ENCODE measurements at places on chromosomes 16 and 17.
A peak's percentile ranks its signal among the peaks of the same experiment; 100 is the strongest.

GRCh38 chr17:30848021-30848420, 16.3 kb downstream of the ATAD5 start:
- no peak for DNase-seq

DNA sequence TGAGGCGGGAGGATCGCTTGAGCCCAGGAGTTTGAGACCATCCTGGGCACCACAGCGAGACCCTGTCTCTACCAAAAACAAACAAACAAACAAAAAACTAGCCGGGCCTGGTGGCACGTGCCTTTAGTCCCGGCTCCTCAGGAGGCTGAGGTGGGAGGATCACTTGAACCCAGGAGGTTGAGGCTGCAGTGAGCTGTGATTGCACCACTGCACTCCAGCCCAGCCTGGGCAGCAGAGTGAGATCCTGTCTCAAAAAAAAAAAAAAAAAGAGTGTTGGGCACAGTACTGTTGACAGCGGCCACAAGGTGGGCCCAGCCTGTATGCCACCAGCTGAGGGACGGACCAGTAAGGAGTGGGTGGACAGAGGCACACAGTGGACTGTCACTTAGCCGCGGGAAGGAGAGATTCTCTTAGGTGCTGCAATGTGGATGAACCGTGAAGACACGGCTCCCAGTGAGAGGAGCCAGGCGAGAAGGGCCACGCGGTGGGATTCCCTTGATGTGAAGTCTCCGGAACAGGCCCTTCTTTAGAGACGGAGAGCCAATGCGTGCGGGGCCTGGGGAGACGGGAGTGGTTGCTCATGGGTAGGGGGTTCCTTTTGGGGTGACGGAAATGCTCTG, 31.1 kb downstream of the GSE1 start:
- DNase-seq, result no peak

DNA sequence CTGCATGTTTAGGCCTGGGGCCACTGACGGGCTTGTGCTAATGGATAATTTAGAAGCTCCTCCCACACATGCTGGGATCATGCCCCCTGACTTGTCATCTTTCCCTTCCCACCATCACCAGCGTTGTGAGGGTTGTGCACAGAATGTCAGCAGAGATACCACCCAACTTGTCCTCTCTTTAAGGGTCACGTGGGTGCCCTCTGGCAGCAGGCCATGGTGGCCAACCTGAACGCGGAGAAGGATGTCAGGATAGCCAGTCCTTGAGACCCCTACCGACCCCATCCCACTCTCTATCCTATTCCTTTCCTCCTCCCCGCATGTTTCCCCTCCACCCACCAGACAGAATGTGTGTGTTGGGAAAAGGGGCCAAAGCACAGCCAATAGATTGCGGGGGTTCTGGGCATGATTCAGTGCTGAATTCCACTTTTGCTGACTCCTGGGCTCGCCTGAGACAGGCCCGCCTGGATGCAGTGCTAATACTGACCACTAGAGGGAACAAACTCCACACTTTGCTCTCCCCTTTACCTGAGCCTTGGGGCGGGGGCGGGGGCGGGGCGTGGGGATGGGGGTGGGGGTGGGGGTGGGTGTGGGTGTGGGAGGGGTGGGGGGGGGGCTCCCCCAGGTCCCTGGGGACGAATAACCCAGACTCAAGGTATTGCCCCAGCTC, at the start of gene GH2:
TSS of gene GH2 (minus strand) at position 10 of the 667 bp plus-strand sequence. CDS start 143 bp downstream, outside the sequence.
- DNase-seq, result peak; percentile 79

DNA sequence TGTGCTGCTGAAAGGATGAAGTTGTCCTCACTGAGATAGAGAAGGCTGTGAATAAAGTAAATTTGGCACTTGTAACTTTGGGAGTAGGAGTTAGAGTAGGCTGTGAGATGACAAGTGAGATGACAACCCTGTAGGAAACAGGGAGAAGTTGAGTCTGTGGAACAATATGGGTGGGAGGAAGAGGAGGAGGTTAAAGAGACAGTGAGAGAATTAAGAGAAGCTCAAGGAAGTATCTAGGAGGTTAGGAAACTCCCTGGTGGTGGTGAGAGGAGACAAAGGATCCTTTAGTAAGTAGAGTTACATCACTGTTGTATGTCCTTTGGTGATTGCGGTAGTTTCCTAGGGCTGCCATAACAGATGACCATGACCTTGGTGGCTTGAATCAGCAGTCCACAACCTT, 10.7 kb upstream of the HSD17B2 start:
- no peak for DNase-seq

GRCh38 chr16:88067530-88068411, 116.5 kb downstream of the BANP start:
- no peak for DNase-seq

GRCh38 chr16:55292491-55292890, 31.5 kb upstream of the IRX6 start:
- DNase-seq, result no peak

- DNase-seq, result no peak
Observed at GRCh38 chr16:53202398-53202797, 147.6 kb downstream of the CHD9 start.

DNA sequence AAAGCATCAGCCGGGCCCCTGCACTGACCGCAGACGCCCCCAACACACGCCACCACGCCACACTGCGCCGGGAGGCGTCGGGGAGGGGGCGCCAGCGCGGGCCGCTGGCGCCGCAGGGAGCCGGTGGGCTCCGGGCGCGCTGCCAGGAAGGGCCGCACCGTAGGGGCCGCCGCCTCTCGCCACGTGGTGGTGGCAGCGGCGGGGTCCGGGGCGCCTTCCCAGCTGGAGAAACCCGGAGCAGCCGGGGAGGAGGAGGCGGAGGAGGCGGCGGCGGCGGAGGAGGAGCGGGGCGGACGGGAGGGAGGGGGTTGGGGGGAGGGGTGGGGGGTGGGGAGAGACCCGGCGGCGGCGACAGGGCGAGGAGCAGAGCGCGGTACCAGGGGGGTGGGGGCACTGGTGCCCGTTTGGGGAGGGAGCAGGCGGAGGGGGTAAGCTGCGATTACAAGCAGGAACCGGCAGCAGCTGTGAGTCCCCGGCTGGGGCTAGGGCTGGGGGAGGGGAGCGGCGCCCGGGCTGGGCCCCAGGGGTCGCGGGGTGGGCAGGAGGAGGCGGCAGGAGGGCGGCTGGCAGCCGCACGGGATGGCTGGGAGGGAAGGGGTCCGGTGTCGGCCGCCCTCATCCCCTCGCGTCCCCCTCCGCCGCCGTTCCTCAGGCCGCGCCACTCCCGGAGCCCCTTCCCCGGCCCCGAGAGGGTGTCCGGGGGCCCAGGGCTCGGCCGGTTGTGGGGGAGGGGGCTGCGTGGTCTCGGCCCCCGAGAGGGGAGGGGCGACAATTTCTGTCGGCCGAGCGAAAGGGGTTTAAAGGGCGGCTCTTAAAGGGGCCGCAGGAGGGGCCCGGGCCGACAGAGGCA, at the start of gene TBKBP1:
TSS of gene TBKBP1 (plus strand) at position 431 of the 850 bp plus-strand sequence. CDS start 1,952 bp downstream, outside the sequence.
- DNase-seq, result no peak

- peak; percentile 62 for DNase-seq
Observed at GRCh38 chr17:2398655-2399571, 1.9 kb downstream of the MNT start.

GRCh38 chr17:76949913-76950695, 81.9 kb downstream of the MGAT5B start:
- DNase-seq, result no peak

GRCh38 chr16:27110524-27110896, 43.8 kb downstream of the C16orf82 start:
- DNase-seq, result no peak

DNA sequence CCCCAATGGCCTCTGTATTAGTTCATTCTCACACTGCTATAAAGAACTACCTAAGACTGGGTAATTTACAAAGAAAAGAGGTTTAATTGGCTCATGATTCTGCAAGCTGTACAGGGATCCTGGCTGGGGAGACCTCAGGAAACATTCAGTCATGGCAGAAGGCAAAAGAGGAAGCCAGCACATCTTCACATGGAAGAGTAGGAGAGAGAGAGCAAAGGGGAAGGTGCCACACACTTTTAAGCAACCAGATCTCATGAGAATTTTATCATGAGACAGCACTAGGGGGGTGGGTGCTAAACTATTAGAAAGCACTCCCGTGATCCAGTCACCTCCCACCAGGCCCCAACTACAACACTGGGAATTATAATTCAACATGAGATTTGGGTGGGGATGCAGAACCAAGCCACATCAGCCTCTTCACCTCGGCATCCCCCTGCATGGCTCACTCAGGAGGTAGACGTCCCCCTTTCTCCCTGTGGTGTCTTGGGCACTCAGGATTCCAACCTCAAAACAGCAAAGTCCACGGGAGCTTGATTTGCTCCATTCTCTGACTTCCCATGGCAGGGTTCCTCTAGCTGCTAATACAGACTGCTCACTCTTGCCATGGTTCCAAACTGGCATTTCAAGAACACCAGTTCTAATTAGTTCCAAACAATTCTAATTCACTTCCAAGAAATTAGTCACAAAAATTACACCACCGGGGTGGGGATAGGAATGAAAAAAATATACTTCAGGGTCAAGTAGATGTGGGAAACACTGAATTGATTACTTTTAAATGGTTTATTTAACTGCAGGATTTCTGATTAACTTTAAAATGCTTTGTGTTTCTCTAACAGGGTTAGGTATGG, 203.8 kb upstream of the HSBP1 start:
- DNase-seq, result no peak

DNA sequence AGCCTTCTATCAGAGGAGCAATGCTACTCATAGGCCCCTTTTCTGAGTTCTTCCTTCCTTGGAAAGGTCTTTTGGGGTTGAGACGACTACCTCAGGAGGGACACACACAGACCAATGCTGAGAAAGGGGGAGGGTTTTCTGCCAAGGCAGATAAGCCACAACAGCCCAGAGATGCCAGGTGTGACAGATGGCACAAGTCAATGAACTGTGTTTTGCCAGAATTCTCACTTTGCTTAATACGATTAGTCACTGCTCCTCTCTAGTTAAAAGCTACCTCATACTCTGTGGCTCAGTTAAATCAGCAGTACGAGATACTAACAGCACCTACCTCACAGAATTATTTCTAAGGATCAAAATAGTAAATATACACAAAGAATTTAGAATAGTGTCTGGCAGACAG, 8.0 kb downstream of the BRD7 start:
- no peak for DNase-seq

DNA sequence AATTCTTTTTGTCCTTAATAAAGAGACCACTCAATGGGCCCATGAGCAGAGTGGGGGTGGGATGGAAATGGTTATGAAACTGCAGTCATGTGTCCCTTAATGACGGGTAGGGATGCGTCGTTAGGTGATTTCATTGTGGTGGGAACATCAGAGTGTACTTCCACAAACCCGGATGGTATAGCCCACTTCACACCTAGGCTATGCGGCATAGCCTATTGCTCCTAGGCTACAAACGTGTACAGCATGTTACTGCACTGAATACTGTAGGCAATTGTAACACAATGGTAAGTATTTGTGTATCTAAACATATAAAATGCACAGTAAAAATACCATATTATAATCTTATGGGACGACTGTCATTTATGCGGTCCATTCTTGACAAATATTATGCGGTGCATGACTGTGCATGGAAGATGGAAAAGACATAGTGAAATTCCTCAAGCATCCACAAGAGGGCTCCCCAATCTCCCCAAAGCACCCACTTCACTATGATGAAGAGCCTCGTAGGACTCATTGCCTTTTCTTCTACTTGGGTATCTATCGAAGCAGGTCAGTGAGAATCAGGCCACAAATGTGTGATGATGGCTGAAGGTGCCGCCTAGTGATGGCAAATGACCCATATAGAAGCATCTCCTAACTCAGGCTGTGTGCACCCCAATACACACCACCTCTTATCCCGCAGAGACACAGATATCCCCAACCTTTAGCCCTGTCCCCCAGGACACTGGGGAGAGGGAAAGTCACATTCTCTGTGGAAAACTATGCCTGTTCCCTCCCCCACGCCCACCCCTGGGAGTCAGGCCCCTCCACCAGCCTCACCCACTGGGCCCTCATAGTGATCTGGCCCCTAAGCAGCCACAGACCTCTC, 43.5 kb downstream of the TBX21 start:
- peak; percentile 58 for DNase-seq

GRCh38 chr16:13999895-14000425, 71.2 kb upstream of the MRTFB start:
- DNase-seq, result no peak

- peak; percentile 58 for DNase-seq
Observed at GRCh38 chr17:61551255-61551742, 39.7 kb downstream of the NACA2 start.

DNA sequence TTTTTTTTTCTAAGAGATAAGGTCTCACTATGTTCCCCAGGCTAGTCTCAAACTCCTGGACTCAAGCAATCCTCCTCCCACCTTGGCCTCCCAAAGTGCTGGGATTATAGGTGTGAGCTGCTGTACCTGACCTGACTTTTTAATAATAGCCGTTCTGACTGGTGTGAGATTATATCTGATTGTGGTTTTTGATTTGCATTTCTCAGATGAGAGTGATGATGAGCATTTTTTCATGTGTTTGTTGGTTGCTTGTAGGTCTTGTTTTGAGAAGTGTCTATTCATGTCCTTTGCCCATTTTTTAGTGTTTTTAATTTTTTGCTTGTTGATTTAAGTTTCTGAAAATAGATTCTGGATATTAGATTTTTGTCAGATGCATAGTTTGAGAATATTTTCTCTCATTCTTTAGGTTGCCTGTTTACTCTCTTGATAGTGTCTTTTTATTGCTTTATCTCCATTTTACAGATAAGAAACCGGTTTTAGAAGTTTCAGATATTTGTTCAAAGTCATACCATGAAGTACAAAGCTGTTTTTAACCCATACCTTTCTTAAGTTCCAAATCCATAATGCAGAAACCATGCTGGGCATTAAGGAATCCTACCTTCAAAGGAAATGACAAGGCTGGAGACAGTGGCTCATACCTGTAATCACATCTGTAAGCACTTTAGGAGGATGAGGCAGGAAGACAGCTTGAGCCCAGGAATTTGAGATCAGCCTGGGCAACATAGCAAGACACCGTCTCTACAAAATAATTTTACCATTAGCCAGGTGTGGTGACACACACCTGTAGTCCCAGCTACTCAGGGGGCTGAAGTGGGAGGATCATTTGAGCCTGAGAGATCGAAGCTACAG, 168.4 kb upstream of the TBX2 start:
- no peak for DNase-seq

DNA sequence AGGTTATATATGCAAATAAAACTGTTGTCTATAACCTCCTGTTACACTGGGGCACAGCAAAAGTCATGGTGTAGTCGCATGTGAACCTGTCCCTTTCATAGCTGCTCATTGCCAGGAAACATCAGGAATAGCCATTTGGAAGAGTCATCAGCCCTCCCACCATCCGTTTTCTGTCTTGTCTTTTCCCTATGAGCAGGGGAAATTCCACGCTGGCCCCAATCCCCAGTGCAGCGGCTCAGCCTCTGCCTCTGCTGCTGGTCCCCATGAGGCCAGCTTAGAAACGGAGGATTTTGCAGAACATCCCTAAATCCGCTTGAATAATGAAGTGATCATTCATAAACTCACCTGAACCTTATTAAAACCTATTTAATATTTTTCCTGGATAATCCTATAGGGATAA, 10.5 kb downstream of the MAPT start:
- no peak for DNase-seq

- no peak for DNase-seq
Observed at GRCh38 chr16:83842291-83842690, 34.5 kb downstream of the HSBP1 start.

- no peak for DNase-seq
Observed at GRCh38 chr16:85845266-85845665, 45.8 kb downstream of the COX4I1 start.

All from RWPE1 (cell line).